ENCODE measurements at places on chromosomes 6 and 20. TPM values are rescaled to one million over a fixed set of nuclear protein-coding genes. Genes with fewer than 3 reads are reported as not detected.

DNA sequence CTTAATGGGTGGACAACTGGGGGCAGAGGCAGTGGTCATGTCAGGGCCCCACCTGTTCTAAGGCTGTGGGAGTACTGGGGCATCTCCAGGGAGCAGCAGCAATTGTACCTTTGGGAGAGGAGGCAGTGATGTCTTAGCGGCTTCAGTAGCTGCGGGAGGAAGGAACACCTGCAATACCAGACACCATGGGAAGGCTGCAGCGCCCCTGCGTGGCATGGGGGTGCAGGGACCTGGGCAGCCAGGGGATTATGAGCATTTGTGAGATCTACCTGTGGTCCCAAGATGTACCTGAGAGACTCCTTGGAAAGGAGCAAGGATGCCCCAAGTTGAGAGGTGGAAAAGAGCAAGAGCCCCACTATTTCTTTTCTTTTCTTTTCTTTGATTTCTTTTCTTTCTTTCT, 112.1 kb upstream of the GPR6 start:
- H3K27ac ChIP-seq, result no peak overlapping the region
- no peak overlapping the region for H3K4me3 ChIP-seq
- DNase-seq, result no peak

Gene NKAIN4
- not detected for total RNA-seq

DNA sequence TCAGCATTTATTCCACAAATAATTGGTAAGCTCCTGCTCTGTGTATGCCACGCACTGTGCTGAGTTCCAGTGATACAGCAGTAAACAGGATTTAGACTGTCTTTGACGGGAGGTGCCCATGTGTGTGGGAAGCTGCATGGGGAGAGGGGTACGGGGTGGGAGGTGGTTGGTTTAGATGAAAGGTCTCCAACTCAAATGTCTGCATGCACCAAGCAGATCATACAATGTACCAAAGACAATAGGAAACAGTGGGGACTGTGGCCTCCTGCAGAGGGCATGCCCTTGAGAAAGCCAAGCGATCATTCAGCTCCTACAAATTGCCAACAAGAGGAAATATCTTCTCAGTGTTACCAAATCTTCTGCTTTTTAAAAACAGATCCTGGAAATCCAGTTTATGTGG, 36.1 kb downstream of the SLC22A2 start:
- DNase-seq, result no peak
- peaks cover 17% of the 10 kb centered on the region for H3K27me3 ChIP-seq
- H3K4me1 ChIP-seq, result no peaks in the 10 kb centered on the region
- no peak overlapping the region for H3K27ac ChIP-seq

DNA sequence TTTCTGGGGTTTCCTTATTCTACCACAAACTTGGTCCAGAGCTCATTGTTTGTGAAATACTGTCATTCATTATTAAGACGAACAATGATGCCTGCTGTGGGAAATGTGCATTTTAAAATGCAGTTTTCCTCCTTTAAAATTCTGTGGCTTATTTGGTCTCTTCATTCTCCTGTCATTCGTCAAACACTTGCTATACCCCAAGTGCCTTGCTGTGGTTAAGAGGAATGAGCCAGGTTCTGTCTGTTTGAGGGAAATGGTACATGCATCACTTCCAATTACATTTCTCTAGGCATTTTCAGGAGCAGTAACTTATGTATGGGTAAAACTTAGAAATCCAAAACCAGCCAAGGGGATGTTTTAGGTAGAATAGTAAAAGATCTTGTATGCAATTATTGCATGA, 1087.7 kb downstream of the KIF16B start:
- H3K4me1 ChIP-seq, result no peaks in the 10 kb centered on the region
- no peak overlapping the region for H3K27ac ChIP-seq
- H3K36me3 ChIP-seq, result no peaks in the 10 kb centered on the region
- no peak for DNase-seq
- H3K4me3 ChIP-seq, result no peak overlapping the region
- no peaks in the 10 kb centered on the region for H3K27me3 ChIP-seq

GRCh38 chr20:38603286-38603685, 1.7 kb downstream of the ARHGAP40 start:
- no peak overlapping the region for H3K27ac ChIP-seq
- H3K4me1 ChIP-seq, result peaks cover 10% of the 10 kb centered on the region
- H3K4me3 ChIP-seq, result no peak overlapping the region
- peaks cover 71% of the 10 kb centered on the region for H3K27me3 ChIP-seq
- no peak for DNase-seq
- H3K36me3 ChIP-seq, result no peaks in the 10 kb centered on the region

All from activated naive CD8-positive, alpha-beta T cell treated with anti-CD3 and anti-CD28 coated beads for 36 hours (primary cell).